ENCODE measurements at places on chromosomes 5 and 9. TPM values are rescaled to one million over a fixed set of nuclear protein-coding genes. Genes with fewer than 3 reads are reported as not detected.

DNA sequence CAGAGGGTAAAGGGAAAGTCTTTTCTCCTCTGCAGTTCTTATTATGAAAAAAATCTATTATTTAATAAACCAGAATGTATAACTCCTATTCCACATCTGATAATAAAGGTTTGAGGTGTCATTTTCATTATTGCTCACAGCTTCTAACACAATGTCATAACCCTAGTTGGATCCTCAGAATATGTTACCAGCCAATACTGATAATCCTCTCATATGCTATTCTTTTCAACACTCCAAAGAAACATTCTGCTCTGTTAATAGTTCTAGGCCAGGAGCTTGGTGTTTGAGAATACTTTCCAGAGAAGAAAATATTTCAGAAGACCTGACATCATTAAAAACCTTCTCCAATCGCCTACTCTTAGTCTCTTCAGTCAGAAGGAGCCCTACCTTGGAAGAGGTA lies 127.1 kb downstream of the PIK3R1 start:
- no peak for DNase-seq

- DNase-seq: peak; percentile 30
These were observed 11.9 kb downstream of the LPCAT1 start for GRCh38 chr5:1511651-1512540.

DNA sequence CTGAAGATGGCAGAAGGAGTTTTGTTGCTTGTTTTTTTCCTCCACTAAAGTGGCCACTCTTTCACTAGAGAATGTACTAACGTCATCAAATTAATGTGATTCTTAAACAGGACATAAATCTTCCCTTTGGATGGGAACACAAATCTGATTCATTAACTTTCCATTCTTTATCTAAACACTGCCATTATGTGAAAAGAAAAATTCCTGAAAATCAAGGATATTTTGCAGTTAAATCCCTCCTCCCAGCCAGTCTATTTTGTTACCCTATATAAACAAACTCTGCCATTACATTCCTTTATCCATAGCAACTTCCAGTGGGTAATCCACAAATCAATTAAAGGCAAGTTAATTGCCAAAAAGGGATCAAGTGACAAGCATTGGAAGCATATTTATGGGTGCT lies 546.5 kb downstream of the PDE4D start:
- DNase-seq: no peak

The DDX46 gene
- total RNA-seq: 26.3 TPM

- peak; percentile 80 for DNase-seq
These were observed at the start of gene SUSD1 for GRCh38 chr9:112174965-112175795. TSS of gene SUSD1 (minus strand) at chr9:112175297. CDS start at chr9:112175235, 62 bp downstream.

GRCh38 chr5:6088706-6089105 lies 289.6 kb downstream of the MED10 start:
- no peak for DNase-seq
